ENCODE measurements at places on chromosomes 1 and 21.

DNA sequence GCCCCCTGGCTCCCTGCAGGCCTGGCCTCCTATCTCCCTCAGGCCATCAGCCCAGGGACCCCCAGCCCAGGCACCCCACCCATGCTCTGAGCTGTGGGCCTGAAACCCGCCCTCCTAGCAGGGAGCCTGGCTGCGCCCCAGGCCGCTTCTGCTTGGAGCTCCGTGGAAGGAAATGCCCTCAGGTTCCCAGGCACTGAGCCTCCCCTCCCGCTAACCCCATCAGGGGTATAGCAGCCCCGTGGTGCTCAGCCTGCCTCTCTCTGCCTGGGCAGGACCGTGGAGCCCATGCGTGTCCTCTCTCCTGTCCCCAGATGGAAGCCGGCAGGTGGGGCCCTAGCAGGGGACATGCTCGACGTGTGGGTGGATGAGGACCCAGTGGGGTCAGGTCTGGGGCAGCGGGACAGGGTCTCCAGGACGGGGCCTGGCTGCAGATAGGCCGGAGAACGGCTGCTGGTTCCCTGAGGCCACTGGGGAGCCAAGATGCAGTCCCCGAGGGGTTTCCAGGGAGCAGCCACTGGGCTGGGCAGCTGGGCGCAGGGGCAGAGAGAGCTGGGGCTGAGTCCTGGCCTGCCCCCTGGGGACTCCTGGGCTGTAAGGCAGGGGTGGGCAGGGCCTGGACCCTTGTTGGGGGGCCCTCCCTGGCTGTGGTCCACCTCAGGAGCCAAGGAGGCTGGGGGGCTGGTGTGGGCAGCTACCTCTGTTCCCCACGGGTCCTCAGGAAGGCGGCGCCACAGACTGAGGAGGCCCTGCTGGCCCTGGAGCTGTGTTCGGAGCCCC lies 75.5 kb downstream of the MORN1 start:
- H3K36me3 ChIP-seq, result no peaks in the 10 kb centered on the region
- no peaks in the 10 kb centered on the region for H3K27me3 ChIP-seq
- H3K4me3 ChIP-seq, result no peak overlapping the region
- H3K4me1 ChIP-seq, result no peaks in the 10 kb centered on the region
- DNase-seq, result no peak

DNA sequence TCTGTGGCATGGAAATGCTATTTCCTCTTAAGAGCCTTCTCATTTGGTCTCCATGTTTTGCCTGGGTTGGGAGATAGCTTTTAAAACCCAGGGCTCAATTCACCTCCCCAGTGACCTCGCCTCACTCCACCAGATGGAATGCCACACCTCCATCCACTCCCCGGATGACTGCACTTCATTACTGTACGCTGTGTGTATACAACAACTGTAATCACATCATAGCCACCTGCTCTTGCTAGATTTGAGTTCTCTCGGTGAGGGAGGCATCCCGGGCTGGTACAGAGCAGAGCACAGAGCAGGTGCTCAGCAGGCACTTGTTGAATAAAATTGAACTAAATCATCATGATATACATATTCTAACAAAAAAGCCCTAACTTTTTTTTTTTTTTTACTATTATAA lies 26.0 kb downstream of the SDE2 start:
- H3K36me3 ChIP-seq, result no peaks in the 10 kb centered on the region
- H3K27me3 ChIP-seq, result no peaks in the 10 kb centered on the region
- no peak overlapping the region for H3K4me3 ChIP-seq

GRCh38 chr1:81848880-81849682 lies 48.3 kb downstream of the ADGRL2 start:
- no peaks in the 10 kb centered on the region for H3K4me1 ChIP-seq
- H3K27me3 ChIP-seq, result no peaks in the 10 kb centered on the region
- no peak overlapping the region for H3K4me3 ChIP-seq
- no peak for DNase-seq

DNA sequence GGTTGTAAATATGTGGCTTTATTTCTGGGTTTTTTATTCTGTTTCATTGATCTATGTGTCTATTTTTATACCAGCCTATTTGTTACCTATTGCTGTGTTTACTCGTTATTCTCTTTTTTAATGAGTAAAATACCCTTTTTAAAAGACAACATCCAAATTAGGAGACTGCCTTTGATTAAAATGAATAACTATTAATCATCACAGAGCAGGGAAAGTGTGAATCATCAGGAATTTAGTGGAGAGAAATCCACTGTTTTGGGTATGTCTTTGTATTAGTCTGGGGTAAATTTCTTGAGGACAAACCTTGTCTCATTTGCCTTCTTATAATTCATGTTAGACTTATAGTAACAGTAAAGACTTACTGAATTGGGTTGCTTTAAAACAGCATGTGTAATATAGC lies 12.1 kb downstream of the DISC1 start:
- H3K4me3 ChIP-seq, result no peak overlapping the region
- H3K4me1 ChIP-seq, result no peaks in the 10 kb centered on the region
- H3K27me3 ChIP-seq, result no peaks in the 10 kb centered on the region
- H3K27ac ChIP-seq, result no peak overlapping the region

Data from RWPE2 (cell line).